Cardiac fibroblast (primary cell): ENCODE measurements at places on chromosomes 4 and X.

DNA sequence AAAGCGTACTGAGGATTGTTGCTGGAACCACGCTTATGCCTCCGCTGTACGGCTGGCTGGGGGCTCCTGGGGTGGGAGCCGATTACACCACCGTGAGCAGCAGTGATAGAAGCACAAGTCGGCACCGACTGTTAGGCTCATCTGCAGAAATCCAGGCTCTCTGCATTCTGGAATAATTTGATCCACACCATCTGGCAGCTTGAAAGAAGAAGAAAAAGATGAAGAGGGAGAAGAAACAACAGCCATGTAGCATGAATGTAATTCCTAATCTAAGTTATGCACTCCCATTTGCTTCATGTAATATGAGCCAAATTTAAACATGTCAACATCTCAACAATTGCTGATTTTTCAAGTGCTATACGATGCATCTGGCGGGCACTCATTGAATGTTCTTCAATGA is 84.6 kb upstream of the DHX15 start:
- no peak for DNase-seq

DNA sequence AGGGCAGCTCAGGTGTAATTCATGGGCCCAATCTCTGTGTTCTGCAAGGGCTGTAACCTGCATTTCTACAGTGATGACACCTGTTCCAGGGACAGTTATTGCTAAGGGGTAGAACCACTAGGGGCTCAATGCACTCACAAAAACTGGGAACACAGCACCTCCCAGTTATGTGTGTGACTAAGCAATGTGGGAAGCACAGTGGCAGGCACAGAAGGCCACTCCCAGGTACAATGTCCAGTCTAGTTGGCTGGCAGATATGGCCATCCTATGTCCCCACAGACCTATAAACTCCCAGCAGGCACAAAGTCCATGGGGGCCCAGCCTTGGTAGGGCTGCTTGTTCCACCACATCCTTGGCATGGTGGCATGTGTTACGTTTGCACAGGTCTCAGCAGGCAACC is 25.7 kb downstream of the CXCL13 start:
- DNase-seq, result no peak

- DNase-seq, result no peak
These were observed 498.3 kb upstream of the INTU start for GRCh38 chr4:127134490-127134889.

GRCh38 chrX:138026211-138026610 is 460.3 kb downstream of the ZIC3 start:
- peak; percentile 0 for DNase-seq

GRCh38 chrX:57227691-57228090 is 58.8 kb upstream of the FAAH2 start:
- DNase-seq, result no peak

GRCh38 chrX:149259241-149259640 is 245.9 kb downstream of the IDS start:
- peak; percentile 6 for DNase-seq

GRCh38 chr4:26104056-26104685 is 190.2 kb downstream of the SMIM20 start:
- no peak for DNase-seq

DNA sequence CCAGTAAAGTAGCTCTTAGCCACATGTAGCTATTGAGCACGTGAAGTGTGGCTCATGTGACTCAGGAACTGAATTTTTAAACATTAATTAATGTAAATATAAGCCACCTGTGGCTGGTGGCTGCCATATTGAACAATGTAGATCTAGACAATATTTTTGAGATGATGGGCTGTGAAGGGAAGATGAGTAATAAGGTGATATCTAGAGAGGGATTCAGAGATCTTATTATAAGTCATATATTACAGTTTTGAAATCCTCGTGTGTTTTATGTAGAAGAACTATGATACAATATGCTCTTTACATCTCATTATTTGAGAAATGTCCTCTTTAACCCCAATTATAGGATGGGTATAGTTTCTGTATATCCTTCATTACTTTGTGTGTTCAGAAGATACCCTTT is 5.6 kb downstream of the GAR1 start:
- no peak for DNase-seq

DNA sequence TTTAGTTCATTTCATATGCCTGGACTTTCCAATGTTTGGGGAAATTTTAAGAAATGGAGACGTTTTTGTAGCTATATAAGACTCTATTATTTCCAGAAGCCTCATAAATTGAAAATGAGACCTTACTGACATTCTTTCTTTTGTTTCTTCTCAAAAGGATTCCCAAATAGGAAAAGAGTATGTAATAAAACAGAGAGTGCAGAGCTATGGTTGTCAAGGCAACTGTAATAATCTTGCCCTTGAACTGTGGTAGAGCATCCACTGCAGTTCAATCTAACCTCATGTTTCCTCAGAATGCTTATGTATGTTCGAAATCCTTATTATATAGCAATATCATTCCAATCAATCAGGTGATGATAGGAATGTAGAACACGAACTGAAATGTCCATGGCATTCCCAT is 54.1 kb downstream of the AMELX start:
- DNase-seq, result no peak

DNA sequence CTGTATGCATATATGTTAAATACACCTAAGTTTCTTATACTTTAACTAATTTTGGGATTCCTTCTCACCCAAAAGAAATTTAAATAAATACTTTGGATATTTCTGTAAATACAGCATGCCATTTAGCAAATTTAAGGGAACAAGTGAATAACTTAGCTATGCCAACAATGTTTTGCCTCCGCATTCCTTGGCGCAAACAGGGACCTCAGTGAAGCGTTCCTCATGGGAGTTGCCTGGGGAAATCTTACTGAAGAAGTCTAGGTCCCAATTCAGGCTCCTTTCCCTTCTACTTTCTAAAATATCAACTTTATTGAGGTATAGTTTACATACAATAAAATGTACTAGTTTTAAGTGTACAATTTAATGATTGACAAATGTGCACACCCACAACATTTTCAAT is 25.0 kb downstream of the COL4A5 start:
- no peak for DNase-seq

DNA sequence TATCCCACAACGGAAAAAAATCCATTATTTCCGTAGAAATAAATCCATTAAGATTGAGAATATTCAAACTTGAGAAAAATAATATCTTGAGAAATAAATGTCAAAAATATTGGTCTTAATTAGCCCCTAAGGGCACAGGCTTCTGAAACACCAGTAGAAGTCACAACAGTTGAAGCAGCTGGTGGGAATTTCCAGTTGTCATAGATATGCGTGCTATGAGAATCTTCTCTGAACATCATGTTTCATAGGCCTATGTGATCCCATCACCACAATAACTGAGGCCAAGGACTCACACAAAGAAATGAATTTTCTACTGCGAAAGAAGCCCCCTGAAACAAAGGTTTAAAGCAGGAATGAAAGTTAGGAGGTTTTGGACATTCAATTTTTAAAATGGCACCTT is 292.0 kb downstream of the DTHD1 start:
- no peak for DNase-seq

DNA sequence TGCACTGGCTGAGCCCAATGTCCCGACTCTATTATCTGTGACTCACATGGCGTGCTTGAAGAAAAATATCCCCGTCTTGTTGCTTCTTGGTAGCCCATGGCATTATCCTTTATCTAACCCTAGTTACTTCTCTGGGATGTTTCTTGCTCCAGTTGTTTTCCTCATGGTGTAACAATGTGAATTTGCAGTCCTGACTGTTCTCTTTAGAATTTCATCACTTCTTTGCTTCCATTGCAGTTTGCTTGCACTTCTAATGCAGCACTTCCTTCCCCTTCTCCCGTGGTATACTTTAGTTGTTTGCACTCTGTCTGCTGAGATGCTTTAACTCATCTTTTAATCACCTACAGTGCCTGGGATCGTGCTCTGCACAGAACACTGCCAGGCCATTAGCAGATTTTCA is 126.9 kb downstream of the MAML3 start:
- DNase-seq, result no peak

GRCh38 chrX:3697220-3697684 is 16.2 kb downstream of the PRKX start:
- no peak for DNase-seq

GRCh38 chrX:155270969-155271368 is 6.7 kb upstream of the RAB39B start:
- no peak for DNase-seq

DNA sequence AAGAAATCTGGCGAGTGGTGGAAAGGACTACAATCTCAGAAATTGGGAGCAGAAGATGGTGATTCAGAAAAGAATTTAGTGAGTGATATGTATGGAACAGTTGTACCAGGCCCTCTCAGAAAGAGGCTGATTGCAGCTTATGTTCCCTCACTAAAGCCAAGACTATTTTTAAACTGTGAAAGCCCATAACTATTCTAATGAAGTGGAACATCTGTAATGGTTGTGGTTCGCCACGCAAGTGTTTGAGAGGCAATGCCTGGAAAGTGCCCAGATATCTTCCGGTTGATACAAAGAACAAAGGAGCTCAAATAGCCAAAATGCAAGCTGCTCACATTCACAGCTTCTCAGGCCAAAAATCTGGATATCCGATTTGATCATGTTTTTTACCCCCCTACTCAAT is 1250.7 kb downstream of the RAPGEF2 start:
- no peak for DNase-seq

DNA sequence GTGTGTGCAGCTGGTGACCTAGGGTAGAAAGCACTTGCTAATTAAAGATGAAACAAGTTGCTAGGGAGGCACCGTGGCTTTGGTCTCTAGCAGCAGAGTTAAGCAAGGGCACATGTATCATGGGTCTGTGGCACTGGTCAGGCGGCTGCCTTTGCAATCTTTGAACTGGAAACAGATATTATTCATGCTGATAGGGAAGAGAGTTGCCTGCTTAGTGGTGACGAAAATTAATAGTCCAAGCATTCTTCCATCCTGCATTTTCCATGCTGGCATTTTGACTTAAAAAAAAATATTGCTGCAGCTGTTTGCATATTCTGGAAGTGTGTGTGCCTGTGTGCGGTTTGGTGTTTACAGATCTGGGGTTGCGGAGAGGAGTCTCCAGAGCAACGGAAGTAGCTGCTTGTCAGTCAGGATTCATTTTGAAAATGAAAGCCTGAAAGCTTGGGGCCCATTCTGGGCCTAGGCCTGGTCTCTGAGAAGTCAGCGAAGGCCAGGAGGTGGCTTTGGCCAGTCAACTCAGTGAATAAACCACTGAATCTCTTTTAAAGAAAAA is 2.3 kb upstream of the SOWAHD start:
- DNase-seq, result no peak
